Stimulated activated CD4-positive, alpha-beta T cell treated with anti-CD3 and anti-CD28 coated beads, TNF-alpha, amount 100 ng/mL, for 1 hour (primary cell): ENCODE measurements at places on chromosomes 6 and 20.

DNA sequence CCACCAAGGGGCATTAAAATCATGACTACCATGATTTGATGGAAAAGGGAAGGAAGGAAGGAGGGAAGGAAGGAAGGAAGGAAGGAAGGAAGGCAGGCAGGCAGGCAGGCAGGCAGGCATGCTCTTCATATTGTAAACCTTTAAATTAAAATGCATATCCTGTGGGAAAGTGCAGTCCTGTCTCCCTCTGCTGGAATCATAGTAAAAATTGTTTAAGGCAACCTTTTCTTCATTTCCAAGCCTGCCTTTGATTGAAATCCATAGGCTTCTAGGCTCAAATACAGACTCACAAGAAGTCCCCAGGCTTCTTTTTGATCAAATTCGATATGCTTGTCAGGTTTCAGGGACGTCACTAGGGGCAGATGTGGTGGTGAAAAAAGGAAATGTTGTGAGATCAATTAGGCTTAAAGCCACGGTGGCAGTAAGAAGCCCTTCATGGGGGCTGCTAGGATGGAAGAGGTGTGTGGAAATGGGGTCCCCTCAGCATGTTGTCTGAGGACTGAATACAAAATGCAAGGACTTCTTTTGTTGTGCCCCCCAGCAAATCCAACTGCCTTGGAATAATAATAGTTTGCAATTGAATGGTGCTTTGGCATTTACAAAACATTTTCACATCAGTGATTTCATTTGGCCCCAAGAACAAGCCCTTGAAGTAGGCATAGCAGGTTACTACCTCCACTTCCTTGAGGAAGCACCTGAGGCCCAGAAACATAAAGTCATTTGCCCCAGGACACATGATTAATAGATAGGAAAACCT, 25.6 kb upstream of the GABRR1 start:
- DNase-seq: no peak

DNA sequence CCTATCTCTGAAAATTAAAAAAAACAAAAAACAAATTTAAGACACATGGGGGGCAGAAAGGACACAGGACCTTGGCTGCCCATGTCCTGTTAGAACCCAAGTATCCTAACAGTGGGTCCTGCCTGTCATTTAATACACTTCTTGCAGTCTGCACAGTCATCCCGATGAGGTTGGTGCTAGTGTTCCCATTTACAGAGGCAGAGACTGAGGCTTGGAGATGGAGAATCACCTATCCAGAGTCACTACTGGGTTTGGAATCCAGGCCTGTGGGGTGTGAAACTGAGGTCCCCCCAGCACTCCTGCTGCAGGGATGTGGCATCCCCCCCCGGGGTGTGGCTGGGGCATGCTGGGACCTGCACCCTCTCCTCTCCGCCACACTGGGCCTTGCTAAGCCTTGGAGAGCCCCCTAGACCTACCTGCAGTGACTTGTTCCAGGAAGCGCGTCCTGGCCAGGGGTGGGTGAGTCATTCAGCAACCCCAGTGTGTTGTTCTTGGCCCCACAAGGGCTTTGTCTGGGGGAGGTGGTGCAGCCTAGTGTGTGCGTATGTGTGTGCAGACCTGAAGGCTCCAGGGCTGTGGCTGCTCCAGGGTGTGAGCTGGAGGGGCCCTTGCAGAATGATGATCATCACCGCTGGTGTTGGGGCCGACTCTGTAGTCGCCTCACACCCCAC, 49.7 kb downstream of the BCAS4 start:
- no peak for DNase-seq

DNA sequence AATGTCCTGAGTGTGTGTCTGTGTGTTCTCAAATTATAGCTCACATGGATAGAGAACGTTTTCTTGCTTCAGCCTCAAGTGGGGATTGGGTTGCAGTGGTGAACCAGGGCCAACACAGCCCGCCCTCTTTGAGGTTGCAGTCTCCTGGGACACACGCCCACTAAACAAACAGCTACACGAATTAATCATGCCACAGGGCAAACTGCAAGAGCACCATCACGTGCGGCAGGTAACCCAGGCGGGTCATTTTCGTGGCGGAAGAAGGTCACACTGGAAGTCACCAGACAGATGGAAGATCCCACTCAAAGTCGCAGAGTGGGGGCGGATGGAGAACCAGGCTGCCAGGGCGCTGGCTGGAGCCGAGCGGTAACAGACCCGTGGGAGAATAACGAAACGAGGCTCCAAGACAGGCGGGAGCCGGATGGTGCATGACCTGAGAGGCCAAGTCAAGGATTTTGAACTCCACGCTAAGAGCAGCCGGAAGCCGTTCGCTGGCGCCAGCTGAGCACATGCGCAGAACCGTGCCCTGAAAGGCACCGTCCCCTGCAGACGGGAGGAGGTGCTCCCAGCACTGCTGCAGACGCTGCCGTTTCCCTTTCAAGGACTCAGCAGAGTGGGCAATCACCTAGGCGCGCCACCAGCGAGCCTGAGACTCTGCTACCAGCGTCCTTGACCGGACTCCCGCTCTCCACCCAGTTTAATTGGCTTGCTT, 10.7 kb downstream of the DLL1 start:
- no peak for DNase-seq

DNA sequence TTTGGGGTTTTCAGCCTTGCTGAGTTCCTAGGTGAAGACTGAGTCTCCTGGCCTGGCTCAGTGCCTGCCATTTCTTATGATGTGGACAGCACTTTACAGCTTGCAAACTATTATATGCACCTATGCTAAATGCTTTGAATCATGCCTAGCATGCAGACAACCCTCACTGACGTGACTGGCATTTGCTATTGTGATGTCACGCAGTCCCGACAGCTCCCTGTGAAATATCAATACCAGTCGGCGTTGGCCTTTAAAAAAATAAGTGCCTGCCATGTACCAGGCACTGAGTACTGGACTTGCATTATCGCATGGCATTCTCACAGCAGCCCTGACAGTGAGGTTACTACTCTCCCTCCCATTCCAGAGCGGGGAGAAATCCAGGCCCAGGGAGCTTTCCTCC, 35.5 kb downstream of the UQCC2 start:
- no peak for DNase-seq

DNA sequence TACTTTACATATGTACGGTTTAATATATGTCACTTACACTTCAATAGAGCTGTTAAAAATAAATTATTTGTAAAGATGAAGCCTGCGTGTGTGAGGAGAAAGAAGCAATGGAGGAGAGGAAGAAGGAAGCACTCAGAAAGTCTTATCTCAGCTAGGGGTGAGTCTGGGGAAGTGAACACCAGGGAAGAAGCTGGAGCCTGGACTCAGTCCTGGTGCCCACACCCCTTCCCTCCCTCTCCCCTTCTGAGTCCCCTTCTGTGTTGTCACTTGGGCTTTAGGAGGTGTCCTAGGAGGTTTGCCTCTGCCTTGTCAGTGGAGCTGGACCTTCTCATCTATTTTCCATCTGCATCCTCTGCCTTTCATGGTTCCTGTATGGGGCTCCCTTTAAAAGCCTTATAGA, 1.9 kb downstream of the SIRPB2 start:
- DNase-seq: no peak
